ENCODE measurements at places on chromosomes 5 and 9. TPM values are rescaled to one million over a fixed set of nuclear protein-coding genes. Genes with fewer than 3 reads are reported as not detected.
A peak's percentile ranks its signal among the peaks of the same experiment; 100 is the strongest.

CLIC3 gene
- total RNA-seq, result 12.9 TPM

GRCh38 chr9:134571326-134571931 is 70.2 kb upstream of the COL5A1 start:
- DNase-seq, result no peak

GRCh38 chr5:56102889-56103288 is 108.1 kb upstream of the IL6ST start:
- DNase-seq, result no peak

PCDHA6 gene
- total RNA-seq, result 0.11 TPM

PAEP gene
- not detected for total RNA-seq

- DNase-seq, result no peak
Observed at GRCh38 chr5:28328681-28329080, 1290.3 kb upstream of the CDH9 start.

DNA sequence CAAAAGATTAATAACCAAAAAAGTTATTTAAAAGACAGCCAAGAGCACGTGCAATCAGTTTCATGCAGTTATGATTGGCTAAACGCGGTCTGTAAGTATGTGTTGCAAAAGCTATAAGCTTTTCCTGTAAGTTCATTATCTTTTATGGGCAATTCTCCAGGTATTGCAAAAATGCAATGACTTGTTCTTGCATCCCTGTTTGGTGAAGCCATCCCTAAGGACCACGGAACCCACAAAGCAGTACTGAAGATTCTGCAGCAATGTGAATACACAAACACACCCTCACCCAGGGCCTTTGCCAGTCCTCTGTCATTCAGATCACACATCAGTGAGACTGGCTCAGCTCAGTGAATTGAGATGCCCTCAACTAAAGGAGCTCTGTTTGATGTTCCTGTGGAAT is 11.4 kb downstream of the GCNT4 start:
- no peak for DNase-seq

DNA sequence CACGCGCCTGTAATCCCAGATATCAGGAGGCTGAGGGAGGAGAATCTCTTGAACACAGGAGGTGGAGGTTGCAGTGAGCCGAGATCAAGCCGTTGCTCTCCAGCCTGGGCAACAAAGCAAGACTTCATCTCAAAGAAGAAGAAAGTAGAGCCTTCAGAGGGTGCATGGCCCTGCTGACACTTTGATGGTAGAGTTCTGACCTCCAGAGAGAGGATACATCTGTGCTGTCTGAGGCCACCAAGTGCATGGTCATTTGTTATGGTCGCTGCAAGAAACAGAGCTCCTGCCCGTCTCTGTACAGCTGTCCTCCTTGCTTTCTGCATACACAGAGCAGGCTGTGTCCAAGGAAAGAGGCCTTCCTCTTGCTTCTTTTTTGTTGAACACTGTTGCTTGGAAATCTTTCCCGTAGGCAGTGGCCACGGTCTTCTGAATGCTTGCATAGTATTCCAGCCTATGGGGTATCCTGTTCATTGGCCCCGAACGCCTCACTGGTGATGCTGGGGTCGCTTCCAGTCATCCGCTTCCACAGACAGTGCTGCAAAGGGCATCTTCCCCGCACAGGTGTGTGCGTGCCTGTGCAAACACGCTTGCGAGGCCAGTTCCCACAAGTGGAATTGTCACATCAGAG is 36.8 kb upstream of the UNC5A start:
- DNase-seq, result peak; percentile 54

GRCh38 chr5:152422081-152422480 is 17.0 kb upstream of the NMUR2 start:
- no peak for DNase-seq

GRCh38 chr5:108141676-108142075 is 240.2 kb downstream of the FBXL17 start:
- DNase-seq, result no peak

DNA sequence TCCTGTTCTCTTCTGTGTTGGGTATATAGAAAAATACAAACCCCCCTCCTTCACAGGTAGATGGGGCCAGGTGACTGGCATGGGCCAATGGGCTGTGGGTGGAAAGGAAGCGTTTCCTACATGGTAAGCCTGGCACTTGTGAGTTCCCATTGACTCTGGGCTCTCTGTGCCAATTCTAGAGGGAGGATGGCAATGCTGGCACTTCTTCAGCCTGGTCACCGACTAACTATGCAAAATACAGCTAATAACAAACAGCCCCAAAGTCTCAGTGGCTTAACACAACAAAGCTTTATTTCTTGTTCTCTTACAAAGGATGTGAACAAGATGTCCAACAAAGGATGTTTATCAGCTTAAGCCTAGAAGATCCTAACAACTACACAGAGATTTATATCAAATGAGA is 258.1 kb downstream of the SYK start:
- DNase-seq, result no peak

DNA sequence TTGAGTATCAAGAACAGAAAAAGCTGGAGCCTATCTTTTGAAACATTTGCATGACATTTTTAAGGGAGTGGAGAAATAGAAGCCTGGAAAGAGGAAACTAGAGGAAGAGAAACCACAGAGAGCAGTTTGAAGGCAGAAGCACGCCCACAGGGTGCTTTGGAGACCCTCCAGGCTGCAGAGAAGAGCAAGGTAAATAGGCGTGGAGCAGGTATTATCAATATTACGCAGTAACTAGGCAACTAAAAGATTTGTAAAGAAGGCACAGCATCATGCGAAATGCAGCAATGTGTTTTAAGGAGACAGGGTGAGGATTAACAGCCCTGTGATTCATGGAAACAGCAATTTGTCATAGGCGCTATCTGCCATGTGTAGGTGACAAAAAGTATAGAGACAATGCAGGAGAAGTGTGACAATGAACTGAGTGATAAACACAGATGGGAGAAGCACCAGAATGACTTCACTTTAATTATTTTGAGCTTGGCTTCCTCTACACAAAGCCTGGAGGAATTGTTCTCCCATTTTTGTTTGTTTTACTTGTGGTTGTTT is 281.2 kb downstream of the BRINP1 start:
- no peak for DNase-seq

CAST gene
- total RNA-seq, result 449 TPM

DNA sequence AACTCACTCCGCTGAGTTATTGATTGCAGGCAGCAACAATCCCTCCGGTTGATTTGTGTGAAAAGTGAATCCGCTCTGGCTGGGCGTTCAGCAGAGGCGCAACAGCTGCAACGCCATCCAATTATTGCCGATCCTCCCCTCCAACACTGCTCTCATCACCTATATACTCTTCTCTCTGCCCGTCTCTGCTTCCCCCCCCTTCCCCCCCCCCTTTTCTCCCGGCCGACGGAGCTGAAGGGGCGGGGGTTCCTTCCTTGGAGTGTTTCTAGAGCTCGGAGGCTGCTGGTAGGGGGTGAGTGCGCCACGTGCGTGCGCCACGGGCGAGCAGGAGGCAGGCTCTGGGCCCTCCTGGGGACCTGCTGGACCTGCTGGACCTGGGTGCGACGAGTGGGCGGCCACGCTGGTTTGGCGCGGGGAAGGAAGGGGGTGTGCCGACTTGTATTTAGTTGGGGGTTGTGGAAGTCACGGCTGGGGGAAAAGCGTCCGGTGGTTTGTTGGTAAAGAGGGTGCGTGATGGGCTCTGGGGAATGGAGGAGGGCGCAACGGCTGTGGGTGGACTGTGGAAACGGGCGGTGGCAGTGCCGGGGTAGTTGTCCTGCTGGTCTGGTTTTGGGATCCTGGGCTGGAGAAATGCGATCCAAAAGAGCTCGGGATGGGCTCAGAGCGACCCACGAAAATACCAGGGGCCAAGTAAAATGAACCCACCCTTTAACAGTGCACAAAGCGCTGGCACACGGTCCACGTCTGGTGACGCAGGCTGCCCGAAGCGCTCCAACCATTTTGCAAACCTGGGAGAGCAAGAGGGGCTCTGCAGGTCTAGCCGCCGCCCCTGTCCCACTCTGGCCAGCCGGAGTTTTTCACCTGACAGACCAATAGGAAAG is 6.4 kb upstream of the MEF2C start:
- DNase-seq, result peak; percentile 80

ADAMTSL2 gene
- total RNA-seq, result 9.6 TPM

MARCHF3 gene
- 61.0 TPM for total RNA-seq

DNA sequence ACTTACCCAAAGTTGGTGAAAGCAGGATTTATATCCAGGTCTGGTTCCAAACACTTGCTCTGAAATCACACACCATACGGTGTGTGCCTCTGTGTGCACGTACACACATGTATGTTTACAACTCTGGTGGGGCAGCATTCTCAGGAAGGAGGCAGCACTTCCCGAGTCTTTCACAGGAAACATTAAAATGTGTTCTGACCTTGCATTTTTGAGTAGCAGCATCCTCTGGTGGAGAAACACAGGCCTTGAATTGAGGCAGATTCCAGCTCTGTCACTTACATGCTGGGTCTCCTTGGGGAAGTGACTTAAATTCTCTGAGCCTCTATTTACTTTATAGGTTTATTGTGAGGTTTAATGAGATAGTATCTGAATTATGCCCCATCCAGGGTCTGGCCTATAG is 126.4 kb downstream of the RGS3 start:
- DNase-seq, result no peak

PTPRD gene
- 13.0 TPM for total RNA-seq

GRCh38 chr9:92663126-92663525 is 6.8 kb downstream of the IPPK start:
- peak; percentile 54 for DNase-seq

ARHGEF28 gene
- 1.8 TPM for total RNA-seq

ANKRD31 gene
- total RNA-seq, result 0.13 TPM

RFESD gene
- total RNA-seq, result 2.7 TPM
